Activated naive CD4-positive, alpha-beta T cell (primary cell): ENCODE measurements at places on chromosomes 7 and 10.
A peak's percentile ranks its signal among the peaks of the same experiment; 100 is the strongest.

DNA sequence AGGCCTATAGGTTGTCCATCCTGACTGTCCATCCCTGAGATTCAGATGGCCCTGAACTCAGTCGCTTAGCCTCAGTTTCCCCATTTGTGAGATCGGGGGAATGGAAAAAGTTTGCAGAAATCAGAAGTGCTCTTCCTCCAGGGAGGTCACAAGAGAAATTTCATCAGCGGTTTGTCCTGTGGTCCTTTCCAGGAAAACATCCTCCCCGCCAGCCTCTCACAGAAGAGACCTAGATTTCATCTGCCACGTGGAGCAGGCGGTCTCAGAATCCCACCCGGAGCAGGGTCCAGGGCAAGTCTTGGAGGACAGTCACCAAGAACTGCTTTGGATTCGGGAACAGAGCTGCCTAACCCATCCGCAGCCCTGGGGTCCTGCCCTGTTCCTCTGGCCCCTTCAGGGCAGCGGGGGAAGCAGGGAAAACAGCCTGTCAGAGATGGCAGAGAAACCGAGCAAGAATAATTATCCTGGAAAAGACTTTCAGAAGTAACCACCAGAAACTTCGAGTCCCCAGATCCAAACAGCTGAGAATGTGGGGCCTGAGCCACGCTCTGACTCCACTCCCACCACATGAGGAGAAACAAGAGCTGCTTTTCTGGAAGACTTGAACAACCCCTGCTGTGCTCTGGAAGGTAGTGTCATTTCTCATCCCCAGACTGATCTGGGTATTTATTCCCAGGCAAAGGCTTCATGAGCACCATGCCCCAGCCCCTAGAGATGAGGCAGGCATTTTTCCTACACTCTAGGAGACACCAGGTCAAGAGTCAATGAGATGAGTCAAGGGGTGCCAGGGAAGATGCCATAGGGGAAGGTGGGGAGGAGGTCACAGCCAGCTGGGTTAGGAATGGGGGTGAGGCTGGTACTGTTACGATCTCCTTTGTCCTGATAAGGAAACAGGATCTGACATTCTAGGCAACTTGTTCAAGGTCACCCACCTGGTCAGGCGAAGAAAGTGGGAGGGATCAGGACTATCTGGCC, 1.1 kb upstream of the TNS3 start:
- no peak for DNase-seq

GRCh38 chr7:105017657-105018365, 3.8 kb downstream of the KMT2E start:
- no peak for DNase-seq

DNA sequence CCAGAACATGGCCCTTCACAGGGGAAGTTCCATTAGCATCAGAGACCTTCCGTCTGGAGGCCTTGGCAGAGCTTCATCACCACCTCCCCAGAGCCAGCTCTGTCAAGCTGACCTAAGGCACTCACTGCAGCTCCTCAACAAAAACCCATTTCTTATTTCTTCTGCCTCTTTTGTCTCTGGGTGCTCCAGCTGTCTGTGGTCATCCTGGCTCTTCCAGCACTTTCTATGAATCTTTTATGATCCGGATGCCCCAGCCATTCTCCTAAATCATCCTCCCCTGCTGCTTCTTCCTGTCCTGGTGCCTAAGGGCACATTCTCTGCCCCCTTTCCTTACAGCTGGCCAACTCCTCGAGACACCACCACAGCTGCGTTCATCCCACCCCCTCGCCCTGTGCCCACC, 171.7 kb upstream of the INSYN2A start:
- no peak for DNase-seq

DNA sequence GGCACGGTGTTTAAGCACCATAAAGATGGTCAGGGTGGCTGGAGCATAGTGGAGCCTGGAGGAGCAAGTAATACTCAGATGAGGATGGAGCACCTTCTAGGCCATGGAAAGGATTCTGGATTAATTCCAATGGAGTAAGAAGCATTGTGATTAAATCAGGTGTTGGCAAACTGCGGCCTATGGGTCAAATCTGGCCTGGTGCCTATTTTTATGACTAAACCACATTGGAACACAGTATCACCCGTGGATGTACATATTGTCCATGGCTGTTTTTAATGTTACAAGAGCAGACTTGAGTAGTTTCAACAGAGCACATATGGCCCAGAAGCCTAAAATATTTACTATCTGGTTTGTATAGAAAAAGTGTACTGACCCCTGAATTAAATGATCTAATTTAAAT, 49.9 kb upstream of the TMEM248 start:
- DNase-seq, result no peak

DNA sequence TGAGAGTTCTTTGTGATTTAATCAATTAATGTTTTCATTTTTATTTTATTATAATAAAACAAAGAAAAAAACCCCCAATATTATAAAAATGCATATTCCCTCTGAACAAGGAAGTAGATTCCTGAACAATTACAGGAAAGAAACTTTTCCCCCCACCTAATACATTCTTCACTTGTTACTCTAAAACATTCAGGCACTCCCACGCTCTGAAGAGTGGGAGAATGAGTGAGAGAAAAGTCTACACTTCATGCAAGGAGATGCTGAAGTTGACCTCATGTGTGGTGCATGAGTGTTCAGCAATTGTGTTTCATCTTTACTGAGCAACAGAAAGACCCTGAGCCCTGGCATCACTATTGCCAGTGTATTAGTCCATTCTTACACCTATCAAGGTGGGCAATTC, 244.2 kb upstream of the IGFBP3 start:
- DNase-seq, result no peak

- no peak for DNase-seq
These were observed 54.9 kb downstream of the LRGUK start for GRCh38 chr7:134182078-134182477.

GRCh38 chr7:67955061-67955460, 958.4 kb downstream of the TYW1 start:
- DNase-seq, result no peak

DNA sequence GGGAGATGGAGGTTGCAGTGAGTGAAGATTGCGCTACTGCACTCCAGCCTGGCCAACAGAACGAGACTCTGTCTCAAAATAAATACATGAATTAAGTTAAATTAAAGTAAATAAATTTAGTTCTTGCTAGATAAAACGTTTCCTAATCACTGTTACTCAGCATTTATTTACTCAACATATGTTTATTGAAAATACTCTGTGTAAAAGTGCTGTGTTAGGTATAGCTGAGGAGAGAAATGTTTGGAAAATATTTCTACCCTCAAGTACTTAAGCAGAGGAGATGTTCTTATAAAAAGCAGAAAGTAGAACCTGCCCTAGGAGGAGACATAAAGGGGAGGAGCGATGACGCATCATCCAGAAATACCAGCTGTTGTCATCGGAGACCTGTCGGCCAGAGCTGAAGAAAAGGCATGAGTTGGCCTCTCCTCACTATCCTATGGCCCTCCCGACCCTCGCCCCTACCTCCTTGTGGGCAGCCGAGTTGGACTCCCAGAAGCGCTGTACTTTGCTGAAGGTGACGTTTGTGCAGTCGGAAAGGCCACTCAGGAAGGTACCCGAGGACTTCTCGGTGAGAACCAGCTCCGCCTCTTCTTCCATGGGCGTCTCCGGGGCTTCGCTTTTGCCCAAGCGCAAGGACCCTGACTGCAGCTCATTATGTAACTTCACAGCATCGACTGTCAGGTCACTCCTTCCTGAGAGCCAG, 1.1 kb downstream of the RRP12 start:
- no peak for DNase-seq

- DNase-seq, result no peak
These were observed 30.8 kb downstream of the STRIP2 start for GRCh38 chr7:129465080-129465479.

DNA sequence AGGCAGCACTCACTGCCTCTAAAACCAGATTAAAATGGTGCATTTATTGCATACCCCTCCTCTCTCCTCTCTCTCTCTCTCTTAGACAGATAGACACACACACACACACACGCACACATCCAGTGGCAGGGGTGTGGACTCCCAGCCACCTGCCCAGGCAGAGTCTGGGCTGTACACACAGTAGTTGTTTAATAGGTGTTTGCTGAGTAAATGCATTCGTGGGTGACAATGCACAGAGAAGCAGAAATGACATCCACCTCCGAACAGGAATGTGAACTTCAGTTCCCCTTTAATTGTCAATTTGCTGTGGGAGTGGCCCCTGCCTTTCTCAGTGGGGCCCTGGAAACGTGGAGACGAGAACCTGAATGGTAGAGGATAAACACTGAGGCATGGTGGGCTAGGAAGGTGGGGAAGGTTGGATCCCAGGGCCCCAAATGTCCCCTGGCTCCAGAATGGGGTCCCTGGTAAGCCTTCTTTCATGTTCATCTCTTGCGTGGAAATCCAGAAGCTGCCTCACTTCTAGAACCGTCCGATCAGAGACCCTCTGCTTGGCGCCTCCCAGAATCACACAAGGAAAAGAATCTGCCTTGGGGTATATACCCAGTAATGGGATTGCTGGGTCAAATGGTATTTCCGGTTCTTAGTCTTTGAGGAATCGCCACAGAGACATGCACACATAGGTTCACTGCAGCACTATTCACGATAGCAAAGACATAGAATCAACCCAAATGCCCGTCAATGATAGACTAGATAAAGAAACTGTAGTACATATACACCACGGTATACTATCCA, 58.5 kb upstream of the ECHDC3 start:
- no peak for DNase-seq

DNA sequence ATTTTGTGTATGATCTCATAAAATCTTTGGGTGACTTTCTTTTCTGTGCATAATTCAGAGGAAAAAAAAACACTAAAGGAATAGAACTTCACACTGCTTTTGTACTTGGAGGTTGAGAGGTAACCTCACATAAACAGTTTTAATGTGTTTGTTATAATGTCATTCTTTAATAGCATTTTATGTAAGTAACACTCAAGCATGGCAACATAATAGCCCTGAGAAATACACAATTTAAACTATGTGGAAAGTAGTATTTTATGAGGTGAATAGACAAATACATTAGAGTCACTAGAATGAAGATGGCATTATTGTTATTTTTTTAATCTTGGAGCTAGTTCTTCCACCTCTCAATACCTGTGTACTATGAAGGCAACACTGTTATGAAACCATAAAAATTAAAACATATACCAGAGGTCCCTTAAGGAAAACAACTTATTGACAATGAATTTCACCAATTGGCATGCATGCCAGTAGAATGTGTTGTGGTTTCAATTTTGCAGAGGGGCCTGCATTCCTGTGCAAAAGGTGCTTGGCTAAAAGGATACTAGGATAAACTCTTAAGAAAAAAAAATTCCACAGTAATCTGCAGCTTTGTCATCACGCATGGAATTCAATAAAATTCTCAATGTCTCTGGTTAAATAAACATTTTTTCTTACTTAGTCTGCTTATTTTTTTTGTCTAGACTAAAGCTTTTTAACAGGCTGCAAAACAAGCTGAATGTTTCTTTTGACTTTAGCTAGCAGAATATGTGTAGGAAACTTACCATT, 102.5 kb downstream of the CD36 start:
- no peak for DNase-seq

- DNase-seq, result no peak
These were observed 24.5 kb upstream of the MRC1 start for GRCh38 chr10:17784688-17785087.

DNA sequence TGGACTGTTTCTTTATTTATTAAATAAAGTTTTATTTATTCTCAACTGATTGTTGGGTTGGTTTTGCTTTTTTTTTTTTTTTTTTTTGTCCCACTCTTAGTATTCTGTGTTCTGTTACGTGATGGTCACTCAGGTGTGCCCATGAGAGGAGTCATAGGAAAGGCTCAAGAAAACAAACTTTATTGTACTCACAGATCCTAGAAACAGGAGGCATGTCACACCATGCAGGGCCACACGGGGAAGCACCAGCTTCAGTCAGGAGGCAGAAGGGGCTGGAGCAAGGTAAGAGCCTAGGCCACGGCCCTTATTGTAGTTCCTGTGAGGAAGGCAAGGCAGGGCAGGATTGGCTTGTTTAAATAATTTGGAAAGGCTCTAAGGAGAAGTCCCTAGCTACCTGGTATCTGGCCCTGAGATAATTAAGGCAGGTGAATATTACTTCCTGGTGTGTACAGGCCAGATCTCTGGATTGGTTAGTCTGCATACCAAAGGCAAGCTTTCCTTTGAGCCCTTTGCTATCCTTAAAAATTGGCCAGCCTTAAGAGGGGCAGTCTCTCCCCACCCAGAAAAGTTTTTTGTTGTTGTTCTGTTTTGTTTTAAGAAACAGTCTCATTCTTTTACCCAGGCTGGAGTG, 8.3 kb downstream of the ATOH7 start:
- no peak for DNase-seq

- peak; percentile 3 for DNase-seq
These were observed 132.1 kb downstream of the NRBF2 start for GRCh38 chr10:63265222-63265617.

DNA sequence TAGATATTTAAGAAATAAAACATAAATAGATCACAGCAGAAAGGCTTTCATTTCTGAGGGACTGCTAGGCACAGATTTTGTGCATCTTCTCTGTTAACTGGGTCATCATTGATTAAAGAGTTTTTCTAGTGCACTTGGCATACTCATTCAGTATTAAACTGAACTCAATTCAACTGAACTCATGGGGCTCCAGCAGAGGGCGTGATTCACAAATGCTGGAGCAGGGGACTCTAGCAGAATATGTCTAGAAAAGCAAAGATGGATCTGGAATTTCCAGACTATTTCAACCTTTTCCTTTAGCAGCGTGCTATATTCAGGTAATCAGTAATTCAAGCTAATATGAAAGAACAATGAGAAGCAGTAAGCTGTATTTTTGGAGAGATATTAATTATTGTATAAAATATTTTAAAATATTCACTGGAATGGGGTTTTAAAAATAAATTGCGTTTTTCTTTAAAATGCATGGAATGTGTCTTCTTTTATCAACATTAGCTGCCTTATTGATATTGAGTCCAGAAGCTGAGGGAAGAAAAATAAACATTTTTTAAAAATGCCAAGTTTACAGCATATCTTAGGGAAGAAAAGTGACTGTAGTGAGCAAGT, 296.8 kb upstream of the CACNA2D1 start:
- no peak for DNase-seq

- DNase-seq, result no peak
These were observed 77.2 kb upstream of the TMEM106B start for GRCh38 chr7:12133865-12134264.

DNA sequence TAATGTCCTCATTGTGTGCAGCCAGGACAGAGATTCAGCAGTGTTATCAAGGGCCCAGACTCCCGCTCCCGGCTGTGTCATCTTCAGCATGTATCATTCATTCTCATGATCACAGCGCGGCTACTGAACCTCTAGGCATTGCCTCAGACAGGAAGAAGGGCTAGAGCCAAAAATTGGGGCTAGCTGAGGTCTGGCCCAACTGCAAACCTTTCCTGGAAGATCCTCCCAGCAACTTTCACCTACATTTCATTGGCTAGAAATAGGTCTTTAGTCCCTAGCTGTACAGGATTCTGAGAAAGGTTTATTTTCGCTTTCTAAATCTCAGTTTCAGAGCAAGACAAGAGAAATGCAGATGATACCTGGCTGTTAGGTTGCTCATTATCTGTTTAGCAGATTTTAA, 81.9 kb downstream of the CREM start:
- no peak for DNase-seq

GRCh38 chr7:55019191-55019690, 424 bp downstream of the EGFR start:
- DNase-seq, result no peak

GRCh38 chr7:31476941-31477677, 36.8 kb upstream of the ITPRID1 start:
- DNase-seq, result no peak

GRCh38 chr7:42469341-42469740, 232.3 kb upstream of the GLI3 start:
- DNase-seq, result no peak
